GM19239 (cell line): ENCODE measurements at places on chromosomes 11 and 22.

DNA sequence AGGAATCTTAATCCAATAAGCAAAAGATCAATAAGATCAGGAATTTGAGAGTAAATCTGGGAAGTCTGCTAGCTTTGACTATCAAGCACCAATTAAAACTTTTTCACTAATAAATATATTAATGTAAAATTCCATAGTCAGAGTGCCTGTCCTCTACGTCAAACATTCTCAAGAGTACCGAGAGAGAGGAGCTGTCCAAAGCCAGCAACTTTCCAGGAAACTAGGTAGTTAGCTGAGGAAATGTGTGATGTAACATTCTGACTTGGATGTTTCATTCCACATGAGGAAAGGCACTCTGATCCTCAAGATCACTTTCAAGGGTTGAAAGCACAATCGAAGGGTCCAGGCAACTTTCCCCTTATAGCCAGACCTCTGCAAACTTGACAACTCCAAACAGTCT lies 113.2 kb downstream of the STK33 start:
- DNase-seq, result no peak

DNA sequence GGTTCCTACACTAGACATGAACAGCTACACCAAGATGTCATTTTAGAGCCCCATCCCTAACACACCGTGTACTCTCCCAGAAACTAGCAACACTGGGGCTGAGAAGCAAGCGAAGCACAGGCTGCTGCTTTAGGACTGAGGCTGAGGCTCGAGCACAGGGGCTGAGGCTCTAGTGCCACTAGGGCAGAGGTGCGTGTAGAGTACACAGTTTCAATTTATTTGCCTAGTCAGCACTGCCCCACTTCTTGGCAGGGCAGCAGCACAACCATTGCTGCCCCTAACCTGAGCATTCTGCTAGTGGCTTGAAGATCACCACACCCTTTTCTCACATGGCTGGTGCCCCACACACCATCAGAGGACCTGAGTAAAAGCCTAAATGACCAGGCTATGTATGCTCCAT lies 713.2 kb downstream of the LRRC4C start:
- no peak for DNase-seq

DNA sequence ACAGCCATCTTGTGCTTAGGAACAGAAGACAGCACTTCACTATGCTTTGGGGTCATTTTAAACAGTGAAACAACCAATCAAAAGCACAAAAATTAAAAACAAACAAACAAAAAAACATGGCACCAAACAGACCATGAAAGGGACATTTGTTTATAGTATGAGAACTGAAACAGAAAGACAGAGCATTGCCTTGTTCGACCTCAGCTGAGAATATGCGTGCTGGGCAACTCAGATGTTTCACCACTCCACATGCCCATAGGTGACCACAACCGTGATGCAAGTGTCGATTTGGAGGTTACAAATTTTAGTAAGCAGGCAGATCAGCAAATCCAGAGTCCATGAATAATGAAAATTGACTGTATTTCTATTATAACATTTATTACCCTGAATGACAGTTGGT lies 30.0 kb downstream of the NNMT start:
- DNase-seq, result no peak

DNA sequence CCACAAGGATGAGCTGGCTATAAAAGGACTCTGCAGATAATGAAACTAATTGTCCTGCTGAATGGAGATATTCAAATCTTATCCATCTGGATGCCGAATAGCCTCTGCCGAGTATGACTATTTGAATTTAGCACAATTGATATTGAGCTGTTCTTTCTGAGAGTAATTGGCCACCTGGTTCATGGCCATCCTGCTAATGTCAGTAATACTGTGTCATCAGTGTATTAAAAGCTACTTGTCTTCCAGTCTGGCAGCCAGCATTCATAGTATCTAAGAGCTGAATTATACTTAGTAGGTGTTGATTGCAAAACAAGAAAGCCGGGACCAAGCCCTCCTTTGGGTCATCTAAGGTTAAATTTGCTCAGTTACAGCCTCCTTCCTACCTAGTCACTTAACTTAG lies 310.7 kb upstream of the NCAM1 start:
- no peak for DNase-seq

GRCh38 chr11:10049756-10050155 lies 244.3 kb downstream of the SBF2 start:
- no peak for DNase-seq

GRCh38 chr11:65810046-65810868 lies 23.4 kb downstream of the OVOL1 start:
- no peak for DNase-seq

- DNase-seq, result no peak
These were observed 207.9 kb downstream of the DYNC2H1 start for GRCh38 chr11:103317118-103317517.

DNA sequence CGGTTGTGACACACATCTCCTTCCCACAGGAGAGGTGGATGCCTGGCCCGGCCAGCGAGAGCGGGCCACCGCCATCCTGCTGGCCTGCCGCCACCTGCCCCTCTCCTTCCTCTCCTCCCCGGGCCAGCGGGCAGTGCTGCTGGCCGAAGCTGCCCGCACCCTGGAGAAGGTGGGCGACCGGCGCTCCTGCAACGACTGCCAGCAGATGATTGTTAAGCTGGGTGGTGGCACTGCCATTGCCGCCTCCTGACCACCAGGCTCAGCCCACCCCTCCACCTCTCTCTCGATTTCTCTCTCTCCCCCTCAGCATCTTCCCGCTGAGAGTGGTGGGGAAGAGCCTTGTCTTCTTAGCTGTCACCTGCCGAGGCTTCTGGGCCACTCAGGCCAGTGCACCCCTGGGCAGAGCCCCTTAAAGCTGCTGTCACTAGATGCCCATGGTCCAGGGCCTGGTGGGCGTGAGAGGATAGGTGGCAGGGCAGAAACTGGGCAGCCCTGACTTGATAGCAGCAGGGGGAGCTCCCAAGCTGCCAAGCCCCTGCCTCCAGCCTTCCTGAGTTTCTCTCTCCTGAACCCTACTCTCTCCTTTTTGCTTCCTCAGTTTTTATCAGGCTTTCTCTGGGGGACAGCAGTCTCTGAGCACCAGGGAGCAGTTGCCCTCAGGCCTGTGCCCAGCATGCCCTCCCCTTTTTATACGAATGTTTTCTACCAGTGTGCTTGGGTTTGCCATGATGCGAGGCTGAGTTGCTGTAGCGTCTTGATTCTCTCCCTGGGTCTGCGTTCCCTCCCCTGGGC lies 9.3 kb downstream of the SHISA8 start:
- no peak for DNase-seq
